Left renal pelvis (tissue), 4 donors: ENCODE measurements at places on chromosomes 5 and 9. TPM values are rescaled to one million over a fixed set of nuclear protein-coding genes. Genes with fewer than 3 reads are reported as not detected.

PDCD1LG2 gene
- polyA plus RNA-seq, result 0.27 TPM

BDP1 gene
- polyA plus RNA-seq, result 47.2 TPM

MLLT3 gene
- 27.1 TPM for polyA plus RNA-seq

TMEM174 gene
- polyA plus RNA-seq, result 11.0 TPM

SPINK6 gene
- polyA plus RNA-seq, result not detected

SHC3 gene
- polyA plus RNA-seq, result 2.6 TPM

RUFY1 gene
- 91.5 TPM for polyA plus RNA-seq

C9 gene
- polyA plus RNA-seq, result 0.37 TPM

GDNF gene
- 19.2 TPM for polyA plus RNA-seq

SLC28A3 gene
- not detected for polyA plus RNA-seq

TRMT10B gene
- 12.8 TPM for polyA plus RNA-seq

MATR3 gene
- polyA plus RNA-seq, result 863 TPM

TBC1D13 gene
- polyA plus RNA-seq, result 38.4 TPM

LVRN gene
- polyA plus RNA-seq, result 0.79 TPM
